NCI-H187 (cell line): ENCODE measurements at places on chromosomes 3 and 15.
A peak's percentile ranks its signal among the peaks of the same experiment; 100 is the strongest.

DNA sequence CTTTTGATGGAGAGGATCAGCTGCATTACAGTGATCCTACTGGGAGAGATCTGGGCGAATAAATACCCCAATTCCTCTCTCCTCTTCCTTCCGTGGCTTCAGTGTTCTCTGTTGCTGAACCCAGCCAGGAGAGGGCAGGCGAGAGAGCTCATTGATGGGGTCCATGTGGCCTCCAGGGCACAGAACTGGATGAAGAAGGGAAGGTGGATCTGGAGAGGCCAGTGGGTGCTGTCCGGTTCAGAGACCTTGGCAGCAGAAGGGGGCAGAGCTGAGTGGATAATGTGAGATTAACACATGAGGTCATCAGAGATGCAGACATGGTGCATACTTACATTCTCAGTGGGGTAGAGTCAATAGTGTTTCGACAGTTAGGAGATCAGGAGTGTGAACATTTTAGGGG, 193.6 kb downstream of the CLSTN2 start:
- DNase-seq, result no peak

GRCh38 chr15:70215951-70216350, 118.2 kb upstream of the TLE3 start:
- DNase-seq, result no peak

DNA sequence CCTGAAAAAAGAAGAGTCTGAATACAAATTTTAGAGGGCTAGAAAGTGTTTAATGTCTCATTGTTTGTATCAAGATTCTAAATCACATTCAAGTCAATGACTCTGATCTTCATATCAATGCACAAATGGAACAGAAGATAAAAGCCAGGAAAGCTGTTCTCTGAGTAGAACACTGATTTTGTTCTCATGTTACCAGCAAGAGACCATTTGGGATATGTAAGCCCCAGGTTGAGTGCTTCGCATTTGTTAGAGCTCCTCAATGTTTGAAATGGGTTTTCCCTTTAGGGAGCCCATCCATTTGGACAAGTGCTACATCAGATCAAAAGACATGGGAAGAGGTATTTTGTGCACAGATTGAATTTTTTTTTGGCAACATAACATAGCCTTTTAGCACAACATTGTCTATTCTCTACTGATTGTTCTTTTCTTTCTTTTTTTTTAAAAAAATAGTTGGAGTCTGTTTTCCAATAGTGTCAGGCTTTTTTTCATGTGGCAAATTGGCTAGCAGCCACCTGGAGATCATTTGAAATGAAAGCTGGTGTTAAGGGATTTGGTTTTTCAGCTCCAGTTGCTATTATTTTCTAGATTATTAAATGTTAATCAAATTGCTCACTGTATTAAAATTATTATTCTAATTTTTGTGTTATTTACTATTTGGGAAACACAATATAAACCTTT, 74.5 kb upstream of the ZPLD1 start:
- DNase-seq, result no peak

DNA sequence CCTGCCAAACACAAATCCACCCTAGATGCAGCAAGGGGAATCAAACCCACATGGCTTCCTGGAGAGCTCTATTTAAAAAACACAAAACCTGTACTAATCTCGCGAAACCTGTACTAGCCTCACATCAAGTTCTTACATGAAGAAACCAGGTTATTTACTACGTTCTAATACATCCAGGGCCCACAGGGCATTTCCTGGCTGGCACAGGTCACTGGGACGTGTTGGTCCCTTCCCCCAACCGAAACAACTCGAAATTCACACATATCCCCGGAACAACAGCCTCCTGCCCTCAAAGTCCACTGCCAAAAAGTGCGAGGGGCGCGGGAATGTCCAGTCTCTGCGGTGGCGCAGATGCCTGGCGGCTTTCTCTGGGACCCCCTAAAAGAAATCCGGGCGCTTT, 955 bp downstream of the CDCP1 start:
- no peak for DNase-seq

- no peak for DNase-seq
Measured at GRCh38 chr3:137084586-137084985, 126.8 kb downstream of the IL20RB start.

GRCh38 chr15:74913041-74913440, 6.4 kb upstream of the FAM219B start:
- DNase-seq, result no peak

DNA sequence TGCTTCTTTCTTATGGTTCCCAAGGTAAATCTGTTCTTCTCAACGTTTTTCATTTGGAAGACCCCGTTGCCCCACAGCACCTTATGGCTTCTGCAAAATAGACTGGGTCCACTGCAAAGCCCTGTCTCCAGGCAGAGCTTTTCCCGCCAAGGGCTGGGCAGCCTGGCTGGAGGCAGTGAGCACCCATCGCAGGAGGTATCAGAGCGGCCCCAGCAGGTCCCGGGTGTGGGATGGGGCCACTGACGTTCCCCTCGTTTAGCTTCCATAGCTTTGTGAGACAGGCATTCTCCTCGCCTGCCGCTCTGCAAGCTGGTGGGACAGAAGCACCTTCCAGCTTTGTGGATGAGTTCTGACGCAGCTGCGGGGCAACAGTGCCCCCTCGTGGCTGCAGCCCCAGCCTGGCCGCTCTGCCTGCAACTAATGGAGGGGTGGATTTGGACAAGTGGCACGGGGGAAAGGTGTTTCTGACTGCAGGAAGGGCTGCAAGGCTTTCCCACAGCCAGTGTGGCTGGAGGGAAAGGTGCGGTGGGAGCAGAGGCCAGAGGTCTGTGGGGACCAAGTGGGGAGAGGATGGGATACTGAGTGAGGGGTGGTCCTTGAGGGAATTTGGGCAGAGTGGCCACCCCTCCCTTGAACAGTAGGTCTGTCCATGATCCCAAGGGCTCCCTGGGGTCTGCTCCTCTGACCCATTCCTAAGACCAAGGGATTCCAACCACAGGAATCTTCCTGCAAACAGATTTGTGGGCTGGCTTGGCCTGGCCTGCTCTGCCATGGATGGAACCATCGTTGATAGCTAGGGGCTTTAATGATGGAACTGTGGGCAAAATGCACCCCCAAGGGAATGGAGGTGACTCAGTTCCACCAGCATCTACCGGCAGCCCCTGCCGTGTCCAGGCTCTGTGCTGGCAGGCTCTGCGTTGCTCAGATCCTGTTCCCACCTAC, 99.4 kb downstream of the FBLN2 start:
- DNase-seq, result peak; percentile 46

DNA sequence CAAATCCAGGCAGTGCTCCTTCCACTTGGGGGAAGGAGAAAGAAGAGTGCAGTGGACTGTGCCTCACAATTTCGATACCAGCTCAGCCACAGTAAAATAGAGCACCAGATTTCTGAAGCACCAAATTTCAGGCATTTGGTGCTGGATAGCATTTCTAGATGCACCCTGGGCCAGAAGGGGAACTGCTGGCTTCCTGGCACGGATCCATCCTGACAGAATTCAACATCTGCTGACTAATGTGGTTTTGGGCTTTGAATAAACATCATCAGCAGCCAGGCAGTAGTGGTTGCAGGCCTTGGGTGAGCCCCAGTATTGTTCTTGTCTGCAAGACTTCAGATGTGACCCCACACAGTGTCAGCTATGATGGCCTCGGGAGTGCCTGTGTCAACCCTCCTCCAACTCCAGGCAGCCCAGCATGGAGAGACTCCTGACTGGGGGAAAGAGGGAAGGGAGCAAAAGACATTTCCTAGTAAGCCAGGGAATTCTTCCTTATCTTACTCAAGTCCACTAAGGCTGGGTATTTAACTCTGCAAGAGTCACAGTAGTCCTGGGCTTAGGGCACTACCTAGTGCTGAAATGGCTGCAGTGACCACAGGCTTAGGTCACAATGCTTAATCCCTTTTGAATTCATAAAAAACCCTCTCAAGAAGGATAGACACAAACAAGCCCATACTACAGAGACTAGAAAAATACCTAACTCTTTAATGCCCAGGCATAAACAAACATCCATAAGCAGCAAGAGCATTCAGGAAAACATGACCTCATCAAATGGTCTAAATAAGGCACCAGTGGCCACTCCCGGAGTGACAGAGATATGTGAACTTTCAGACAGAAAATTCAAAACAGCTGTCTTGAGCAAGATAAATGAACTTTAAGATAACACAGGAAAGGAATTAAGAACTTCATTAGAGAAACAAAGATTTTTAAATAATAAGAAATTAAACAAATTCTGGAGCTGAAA, 74.7 kb downstream of the SPATA16 start:
- no peak for DNase-seq

GRCh38 chr15:78073046-78073787, 4.3 kb downstream of the TBC1D2B start:
- DNase-seq, result no peak

GRCh38 chr3:195582947-195583346, 793 bp downstream of the APOD start:
- DNase-seq, result no peak

GRCh38 chr15:88072598-88073390, 183.7 kb downstream of the NTRK3 start:
- no peak for DNase-seq
